ENCODE measurements at places on chromosomes 6 and 20.

GRCh38 chr6:127966616-127967015 lies 65.8 kb upstream of the THEMIS start:
- peak; percentile 24 for DNase-seq

DNA sequence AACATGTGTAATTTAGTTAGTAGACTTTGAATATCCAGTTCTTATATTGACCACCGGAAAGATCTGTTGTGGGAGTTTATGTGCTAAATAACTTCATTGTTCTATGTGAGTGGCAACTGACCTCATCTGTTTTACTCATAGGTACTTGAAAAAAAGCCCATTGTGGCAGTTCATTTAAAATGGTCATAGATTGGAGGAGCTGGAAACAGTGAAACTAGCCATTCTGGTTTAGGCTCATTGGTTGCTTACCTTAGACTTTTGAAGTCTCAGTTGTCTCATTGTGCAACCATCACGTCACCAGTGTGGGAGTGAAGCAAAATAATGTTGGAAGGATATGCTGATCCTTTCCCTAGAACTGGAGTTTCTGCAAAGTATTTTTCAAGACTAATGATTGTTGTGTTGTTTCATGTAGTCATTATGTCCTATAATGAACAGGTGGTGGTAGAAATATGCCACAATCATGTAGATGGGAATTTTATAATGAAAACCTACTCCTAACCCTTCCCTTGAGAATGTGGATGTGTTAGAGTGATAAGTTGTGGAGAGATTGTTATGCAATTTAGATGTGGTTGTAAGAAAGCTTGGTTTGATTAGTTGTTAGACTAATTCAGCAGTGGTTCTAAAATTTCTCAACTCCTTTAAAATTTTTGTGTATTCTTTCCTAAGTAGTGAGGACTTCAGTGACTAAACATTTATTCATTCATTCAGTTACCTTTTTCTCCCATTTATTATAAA lies 18.3 kb downstream of the DSP start:
- no peak for DNase-seq

DNA sequence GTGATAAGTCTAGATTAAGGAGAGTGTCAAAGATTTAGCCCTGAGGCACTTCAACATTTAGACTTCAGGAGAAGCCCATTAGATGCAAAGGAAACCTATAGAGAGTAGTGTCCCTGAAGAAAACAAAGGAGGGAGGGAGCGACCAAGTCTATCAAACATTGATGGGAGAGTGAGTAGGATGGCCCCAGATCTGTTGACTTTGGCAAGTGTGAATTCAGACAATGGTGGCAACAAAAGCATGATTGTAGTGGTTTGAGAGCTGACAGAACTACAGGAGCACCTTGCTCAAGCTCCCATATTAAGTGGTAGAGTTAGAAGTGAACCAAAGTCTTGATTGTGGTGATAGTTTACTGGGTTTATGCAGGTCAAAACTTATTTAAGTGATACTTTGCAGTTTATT lies 979 bp upstream of the ABCF1 start:
- no peak for DNase-seq

GRCh38 chr20:21397341-21398108 lies at the start of gene NKX2-4:
Gene NKX2-4 (minus strand): TSS chr20:21397526. CDS start chr20:21397399, 127 bp downstream.
- no peak for DNase-seq

DNA sequence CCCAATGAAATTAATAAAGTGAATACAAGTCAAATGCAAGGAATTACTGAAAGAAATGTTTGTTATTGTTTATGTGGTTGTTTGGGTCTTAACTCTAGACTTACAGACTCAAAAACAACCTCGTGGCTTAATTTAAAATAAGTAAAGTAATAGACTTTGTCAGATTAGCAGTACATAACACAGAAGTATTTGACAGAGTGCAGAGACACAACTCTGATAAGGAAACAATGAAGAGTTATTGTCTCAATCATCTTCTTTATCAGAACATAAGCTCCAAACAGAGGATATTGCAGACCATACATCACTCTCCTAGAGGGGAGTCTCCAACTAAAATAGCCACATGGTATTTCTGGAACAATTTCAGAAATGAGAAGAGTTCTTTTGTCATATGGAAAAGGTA lies 487.7 kb upstream of the HS3ST5 start:
- DNase-seq = no peak

DNA sequence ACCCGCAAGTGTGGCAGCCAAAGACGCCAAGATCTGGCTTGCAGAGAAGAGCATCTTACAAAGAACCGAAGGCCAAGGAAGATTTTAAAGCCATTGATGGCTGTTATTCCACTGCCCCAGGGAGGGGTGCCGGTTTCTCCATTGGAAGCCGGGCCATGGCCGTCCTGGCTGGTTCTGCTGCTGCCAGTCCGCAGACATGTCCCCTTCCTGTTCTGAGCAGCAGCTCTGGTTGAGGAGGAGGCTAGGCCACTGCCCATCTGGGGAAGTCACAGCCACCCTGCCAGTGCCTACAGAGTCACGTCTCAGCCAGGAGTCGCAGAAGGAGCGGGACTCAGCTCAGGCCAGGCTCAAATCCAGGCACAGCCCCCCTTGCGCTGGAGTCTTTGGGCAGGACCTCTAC lies 42.6 kb upstream of the MRGBP start:
- DNase-seq = no peak

DNA sequence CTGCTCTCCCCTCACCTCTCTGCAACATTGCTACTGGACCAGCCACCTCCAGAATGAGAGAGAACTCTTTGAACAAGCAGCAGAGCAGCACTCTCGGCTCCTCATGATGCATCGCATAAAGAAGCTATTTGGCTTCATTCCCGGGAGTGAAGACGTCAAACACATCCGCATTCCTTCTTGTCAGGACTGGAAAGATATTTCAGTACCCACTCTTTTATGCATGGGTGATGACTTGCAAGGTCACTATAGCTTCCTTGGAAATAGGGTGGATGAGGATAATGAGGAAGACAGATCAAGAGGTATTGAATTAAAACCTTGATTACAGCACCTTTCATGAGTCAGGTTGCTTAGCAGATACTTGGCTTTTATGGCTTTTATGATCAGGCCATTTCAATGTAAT lies 4.3 kb downstream of the CALHM4 start:
- DNase-seq = peak; percentile 88

DNA sequence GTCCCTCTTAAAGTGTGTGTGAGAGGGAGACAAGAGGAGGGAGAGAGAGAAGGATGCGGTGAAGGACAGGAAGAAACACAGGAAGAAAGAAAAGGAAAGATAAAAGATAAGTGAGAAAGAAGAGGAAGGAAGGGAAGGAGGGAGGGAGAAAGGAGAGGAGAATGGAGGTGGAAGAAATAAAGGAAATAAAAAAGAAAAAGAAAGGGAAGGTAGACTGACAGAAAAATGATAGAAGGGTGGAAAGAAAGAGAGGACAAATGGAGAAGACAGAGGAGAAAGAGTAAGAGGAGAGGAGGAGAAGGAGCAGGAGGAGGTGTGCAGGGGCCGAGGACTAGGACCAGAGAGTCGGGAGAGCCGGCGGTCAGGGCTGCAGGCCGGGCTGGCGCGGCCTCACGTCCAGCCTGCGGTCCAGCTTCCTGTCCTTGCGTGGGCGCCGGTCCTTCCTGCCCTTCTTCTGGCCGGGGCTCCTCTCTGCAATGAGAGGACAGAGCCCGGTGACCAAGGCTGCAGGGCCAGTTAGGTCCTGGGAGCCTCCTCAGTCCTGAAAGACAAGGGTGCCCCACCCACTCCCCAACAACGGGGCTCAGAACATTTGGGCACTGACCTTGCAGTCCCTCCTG lies 42.0 kb downstream of the RSPO4 start:
- DNase-seq = no peak

DNA sequence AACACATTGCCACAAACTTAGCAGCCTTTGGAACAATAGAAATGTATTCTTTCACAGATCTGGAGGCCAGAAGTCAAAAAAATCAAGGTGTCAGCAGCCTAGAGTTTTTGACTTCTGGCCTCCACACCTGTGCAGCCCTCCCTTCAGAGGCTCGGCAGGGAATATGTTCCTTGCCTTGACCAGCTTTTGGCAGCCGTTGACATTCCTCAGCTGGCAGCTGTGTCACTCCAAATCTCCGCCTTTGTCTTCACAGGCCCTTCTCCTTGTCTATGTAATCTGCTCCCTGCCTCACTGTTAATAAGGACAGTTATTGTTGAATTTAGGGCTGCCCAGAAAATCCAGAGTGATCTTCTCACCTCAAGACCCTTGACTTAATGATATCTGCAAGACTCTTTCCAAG lies 17.2 kb upstream of the AHI1 start:
- no peak for DNase-seq

DNA sequence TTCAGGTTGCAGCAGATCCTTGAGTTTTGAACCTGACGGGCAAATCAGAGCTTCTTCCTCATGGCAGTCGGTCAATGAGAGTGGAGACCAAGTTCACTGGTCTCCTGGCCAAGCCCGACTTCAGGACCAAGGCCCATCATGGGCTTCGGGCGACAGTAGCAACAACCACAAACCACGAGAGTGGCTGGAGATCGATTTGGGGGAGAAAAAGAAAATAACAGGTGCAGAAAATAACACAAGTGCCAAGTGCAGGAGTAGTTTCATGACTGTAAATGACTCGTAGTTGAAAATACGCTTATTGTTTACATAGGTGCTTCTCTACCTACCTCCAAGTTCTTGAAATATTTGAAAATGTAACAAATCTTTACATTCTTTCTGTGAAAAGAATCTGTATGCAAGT lies 56.1 kb downstream of the DCBLD1 start:
- DNase-seq = no peak

DNA sequence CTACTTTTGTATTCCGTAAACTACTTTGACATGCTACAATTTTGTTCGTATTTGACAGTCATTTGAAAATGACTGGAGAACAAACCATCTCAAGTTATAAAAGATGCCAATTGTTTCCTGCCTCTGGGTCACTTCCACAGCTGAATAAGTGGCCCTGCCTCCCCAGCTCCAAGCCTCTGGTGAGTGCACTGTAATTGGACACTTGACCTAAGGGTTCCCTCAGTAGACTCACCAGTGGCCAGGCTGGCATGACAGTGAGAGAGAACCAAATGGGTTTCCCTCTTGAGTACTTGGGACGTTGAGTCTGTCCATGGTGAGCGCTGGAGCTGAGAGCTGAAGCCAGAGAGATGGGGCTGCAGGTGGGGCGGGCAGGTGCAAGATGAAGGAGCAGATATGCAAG lies 57.1 kb downstream of the SLC35D3 start:
- no peak for DNase-seq

DNA sequence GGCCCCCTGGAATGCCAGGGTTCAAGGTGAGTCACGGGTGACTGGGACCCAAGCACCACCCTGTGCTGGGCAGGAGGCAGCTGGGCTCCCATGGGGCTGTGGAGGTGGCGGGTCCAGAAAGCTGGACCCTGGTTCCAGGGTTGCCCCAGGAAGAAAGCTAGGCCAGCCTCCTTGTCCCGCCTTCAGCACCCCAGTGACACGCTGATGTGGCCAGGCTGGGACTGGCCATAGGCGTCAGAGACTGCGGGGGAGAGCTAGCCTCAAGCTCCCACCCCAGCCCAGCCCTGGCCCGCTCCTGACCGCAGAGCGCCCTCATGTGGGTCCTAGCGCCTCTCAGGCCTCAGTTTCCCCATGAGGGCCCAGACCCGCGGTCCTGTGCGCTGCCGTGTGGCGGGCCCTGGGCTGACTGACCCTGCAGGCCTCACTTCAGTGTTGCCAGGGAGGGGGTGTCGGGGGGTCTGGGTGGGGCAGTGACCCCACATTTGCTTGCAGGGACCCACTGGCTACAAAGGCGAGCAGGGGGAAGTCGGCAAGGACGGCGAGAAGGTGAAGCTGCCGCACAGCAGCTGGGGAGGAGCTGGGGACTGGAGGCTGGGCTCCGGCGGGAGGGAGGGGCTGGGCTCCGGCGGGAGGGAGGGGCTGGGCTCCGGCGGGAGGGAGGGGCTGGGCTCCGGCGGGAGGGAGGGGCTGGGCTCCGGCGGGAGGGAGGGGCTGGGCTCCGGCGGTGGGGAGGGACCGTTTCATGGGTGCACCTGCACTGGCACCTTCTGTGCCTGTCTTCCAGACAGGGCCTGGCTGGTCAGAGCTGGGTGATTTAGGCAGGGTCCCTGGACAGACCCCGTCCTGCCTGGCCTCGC lies 7.9 kb downstream of the COL9A3 start:
- no peak for DNase-seq

GRCh38 chr20:50141811-50142561 lies 11.5 kb downstream of the PEDS1 start:
- DNase-seq = no peak

DNA sequence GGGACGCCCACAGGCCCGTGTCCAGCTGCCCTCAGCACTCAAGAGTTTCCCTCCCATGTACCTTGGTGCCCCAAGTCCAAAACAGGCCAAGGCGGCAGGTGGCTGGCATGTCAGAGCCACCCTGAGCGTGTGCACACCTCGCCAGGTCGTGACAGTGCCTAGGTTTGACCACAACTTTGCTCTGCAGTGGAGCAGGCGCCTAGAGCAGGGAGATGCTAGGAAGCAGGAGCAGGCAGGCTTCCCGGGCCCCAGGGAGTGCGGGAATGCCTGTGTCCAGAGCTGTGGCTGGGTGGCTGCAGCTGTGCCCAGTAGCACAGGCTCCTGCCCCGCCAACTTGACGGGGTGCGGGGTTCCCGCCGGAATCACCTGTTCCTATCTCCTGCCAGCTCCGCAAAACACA lies 380.8 kb upstream of the IMPG1 start:
- DNase-seq = no peak

GRCh38 chr6:169725125-169726048 lies 1.1 kb upstream of the PHF10 start:
- peak; percentile 49 for DNase-seq

- no peak for DNase-seq
These were observed 632.8 kb downstream of the HACE1 start for GRCh38 chr6:104226790-104227446.

- no peak for DNase-seq
These were observed 10.4 kb downstream of the IGF2R start for GRCh38 chr6:159979136-159979874.

GRCh38 chr20:58160451-58161061 lies 67.9 kb downstream of the ANKRD60 start:
- no peak for DNase-seq
